Activated CD4-positive, alpha-beta T cell treated with anti-CD3 and anti-CD28 coated beads for 36 hours (primary cell): ENCODE measurements at places on chromosomes 13 and 19.

DNA sequence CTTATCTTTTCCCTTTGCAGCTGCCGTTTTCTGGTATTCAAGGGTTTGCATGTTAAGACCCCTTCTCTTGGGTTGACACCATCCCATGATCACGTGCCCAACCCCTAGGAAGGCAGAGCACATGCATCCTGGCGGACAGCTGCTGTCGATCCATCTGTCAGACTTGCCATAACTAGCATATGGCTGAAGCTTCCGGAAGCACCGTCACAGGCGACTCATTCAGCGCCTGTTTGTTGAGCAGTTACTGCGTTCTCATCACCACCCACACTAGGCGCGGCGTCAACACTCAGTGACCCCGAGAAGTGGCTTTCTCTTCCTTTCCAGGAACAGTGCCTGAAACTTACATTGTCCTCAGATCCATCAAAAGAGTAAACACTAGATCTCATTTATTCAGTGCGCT lies 93.6 kb downstream of the SOX1 start:
- DNase-seq = no peak

DNA sequence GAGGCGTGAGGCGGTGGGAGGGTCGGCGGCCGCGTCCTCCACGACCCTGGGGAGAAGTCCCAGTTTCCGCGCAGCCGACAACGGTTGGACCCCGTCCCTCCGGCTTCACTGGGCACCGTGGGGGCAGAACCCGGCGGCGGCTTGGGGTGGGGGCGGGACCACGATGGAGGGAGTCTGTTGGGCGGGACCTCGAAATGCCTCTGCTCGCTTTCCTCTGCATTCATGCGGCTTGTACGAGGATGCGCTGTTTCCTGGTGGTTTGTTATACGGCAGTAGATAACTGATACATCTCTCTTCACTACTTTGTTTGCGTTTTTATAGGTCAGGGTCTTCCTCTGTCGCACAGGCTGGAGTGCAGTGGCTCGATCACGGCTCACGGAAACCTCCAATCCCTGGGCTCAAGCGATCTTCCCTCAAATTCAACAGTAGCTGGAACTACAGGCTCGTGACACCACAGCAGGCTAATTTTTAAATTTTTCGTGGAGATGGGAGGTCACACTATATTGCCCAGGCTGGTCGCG lies 24.6 kb upstream of the ZNF846 start:
- peak; percentile 83 for DNase-seq

GRCh38 chr19:44649578-44650145 lies 6.0 kb downstream of the PVR start:
- no peak for DNase-seq

DNA sequence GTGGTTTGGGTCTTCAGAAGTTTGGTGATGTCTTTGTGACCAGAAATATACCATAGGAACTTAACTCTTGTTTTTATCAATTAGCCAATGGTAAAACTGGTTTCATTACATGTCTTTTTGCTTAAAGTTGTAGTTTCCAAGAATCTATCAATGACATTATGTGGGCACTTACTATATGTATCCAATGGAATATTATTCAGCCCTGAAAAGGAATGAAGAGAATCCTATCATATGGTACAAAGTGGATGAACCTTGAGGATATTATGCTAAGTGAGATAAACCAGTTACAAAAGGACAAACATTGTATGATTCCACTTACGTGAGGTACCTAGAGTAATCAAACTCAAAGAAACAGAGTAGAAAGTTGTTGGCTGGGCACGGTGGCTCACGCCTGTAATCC lies 26.4 kb downstream of the RCBTB1 start:
- no peak for DNase-seq

DNA sequence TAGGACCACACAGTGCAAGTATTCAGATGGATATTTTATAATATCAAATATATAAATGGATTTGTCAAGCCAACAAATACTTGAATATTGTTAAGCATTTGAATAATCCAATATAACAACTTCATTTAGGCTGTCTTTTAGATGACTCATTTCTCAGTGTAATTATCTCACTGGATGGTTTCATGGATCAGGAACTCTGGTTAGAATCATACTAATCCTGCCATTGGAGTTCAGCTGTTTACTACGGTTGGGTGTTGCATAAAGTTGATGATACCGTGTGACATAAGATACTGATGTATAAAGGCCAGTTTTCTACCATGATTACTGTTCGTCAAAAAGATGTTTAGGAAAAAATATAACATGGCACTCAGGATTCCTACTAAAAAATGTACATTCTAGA lies 196.3 kb downstream of the TSHZ3 start:
- no peak for DNase-seq

DNA sequence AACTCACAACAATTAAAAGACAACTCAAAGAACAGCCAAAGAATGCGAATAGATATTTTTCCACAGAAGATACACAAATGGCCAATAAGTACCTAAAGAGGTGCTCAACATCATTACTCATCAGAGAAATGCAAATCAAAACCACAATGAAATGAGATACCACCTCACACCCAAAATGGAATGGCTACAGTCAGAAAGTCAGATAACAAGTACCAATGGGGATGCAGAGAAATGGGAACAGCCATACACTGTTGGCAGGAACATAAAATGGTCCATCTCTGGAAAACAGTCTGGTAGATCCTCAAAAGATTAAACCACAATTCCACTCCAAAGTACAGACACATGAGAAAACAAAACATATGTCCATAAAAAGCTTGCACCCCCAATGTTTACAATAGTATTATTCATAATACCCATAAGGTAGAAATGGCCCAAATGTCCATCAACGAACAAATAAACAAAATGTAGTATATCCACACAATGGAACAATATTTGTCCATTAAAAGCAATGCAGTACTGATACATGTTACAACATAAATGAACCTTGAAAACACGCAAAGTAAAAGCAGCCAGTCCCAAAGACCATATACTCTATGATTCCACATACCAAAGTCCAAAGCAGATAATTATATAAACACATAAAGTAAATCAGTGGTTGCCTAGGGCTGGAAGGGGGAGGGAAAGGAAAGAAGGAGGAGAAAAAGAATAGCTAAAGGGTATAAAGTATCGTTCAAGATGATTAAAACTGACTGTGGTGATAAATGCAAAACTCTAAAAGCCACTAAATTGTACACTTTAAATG lies 19.6 kb downstream of the USP12 start:
- DNase-seq = no peak

- DNase-seq = peak; percentile 90
These were observed 42.0 kb upstream of the NFIC start for GRCh38 chr19:3324405-3324856.

DNA sequence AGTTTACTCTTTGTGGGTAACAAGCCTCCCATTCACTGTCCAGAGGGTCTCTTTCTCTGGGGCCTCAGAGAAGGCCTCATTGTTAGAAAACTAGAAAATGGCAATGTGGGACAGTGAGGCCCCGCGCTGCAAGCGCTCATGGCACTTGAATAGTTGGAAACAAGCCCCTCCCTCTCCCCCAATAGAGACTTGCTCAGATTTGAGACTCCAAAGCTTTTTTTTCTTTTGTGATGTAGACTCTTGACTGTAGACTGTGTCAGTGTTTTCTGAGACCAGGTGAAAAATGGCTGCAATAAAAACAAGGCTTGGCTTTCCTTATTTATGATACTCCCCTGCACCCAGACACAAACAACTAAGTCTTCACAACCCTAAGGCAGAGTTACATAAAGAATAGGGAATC lies 38.7 kb upstream of the UBL3 start:
- no peak for DNase-seq

GRCh38 chr13:73110814-73111213 lies 52.0 kb downstream of the KLF5 start:
- no peak for DNase-seq

DNA sequence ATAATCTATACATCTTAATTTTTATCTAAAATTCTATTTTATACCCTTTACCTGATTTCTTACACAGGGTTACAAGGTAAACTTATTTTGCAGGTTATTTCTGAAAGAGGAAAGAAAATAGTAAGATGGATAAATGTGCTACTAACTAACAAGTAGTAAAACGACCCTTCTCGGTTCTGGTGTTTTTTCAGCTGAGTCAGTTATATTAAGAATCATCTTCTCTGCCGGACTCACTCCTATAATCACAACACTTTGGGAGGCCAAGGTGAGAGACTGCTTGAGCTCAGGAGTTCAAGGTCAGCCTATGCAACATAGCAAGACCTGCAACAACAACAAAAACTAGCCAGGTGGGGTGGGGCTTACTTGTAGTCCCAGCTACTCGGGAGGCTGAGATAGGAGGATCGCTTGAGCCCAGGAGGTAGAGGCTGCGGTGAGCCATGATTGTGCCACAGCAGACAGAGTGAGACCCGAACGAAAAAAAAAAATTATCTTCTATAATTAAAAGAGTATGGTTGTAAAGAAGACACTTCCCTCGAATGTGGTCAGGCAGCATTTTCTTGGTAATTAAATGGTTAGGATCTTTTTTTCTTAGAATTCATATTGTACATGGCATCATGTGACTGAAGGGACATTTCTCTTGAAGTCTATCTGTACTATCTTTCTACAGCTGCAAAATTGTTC lies 27.9 kb upstream of the RCBTB2 start:
- DNase-seq = no peak

GRCh38 chr13:72757792-72758535 lies 23.7 kb downstream of the DIS3 start:
- DNase-seq = no peak

DNA sequence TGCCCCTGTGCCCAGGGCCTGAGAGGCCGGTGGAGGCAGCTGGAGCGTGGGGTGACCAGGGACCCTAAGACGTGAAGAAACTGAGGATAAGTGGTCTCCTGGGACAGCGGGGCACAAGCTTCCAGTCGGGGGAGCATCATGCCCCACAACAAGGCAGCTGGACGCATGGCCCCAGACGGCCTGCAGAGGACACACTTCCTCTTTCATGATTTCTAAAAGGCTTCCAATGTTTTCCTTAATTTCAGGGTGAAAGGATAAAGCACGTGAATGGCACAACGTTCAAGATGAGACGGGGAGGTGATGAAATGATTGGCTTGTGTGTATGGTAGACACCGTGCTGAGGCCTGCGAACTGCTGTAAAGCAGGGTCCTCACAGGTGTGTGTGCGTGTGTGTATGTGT lies 20.2 kb upstream of the MYDGF start:
- no peak for DNase-seq

DNA sequence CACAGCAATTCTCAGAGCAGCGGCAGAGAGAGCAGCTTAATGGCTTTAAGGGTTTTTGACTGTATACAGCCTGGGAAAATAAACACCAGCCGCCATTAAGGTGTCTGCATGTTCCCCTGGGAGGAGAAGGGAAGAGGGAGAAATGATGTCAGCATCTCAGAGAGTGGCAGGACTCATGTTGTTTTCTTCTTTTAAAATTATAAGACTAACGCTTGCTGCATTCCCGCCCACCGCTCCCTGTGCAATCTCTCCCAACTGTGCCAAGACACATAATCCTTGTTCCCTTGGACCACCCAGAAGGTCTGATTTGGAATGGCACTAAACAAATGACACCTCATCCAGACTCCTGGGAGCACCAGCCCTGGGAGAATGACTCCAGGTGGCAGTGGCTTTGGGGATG lies 27.7 kb upstream of the FAM216B start:
- DNase-seq = no peak

- DNase-seq = no peak
These were observed 533.7 kb downstream of the LIG4 start for GRCh38 chr13:107681600-107681999.

DNA sequence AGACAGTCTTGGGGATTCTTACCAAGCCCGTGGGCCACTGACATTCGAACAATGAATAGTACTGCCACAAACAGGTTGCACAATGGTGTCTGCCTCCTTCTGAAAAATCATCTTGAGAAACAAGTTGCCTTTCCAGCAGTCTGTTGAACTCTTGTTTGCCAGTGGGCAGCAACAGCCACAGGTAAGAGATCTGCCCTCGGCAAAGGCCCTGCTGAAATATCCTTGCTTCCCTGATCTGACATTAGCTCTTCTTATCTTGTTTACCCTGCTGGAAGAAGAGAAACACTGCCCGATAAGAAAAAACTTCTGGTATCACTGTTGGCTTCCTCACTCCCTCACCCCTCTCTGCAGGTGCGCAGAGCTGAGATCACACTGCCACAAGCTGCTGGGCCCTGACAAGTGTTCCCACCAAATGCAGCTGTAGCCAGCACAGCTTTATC lies 2.0 kb downstream of the DOCK9 start:
- DNase-seq = no peak

DNA sequence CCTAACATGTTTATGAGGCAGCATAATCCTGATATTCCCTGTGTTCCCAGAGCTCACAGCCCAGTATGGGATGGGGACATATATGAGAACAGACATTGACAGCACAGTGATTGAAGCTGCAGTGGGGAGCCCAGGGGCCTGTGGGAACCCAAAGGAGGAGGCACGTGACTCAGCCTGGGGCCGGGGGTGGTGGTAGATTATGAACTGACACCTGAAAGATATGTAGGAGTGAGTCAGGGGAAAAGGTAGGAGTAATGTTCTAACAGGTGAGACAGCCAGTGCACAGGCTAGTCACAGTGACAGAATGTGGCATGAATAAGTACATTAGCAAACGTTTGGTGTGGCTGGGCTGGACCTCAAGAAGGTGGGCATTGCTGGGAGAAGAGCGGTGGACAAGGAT lies 29.0 kb downstream of the CKM start:
- DNase-seq = peak; percentile 65

DNA sequence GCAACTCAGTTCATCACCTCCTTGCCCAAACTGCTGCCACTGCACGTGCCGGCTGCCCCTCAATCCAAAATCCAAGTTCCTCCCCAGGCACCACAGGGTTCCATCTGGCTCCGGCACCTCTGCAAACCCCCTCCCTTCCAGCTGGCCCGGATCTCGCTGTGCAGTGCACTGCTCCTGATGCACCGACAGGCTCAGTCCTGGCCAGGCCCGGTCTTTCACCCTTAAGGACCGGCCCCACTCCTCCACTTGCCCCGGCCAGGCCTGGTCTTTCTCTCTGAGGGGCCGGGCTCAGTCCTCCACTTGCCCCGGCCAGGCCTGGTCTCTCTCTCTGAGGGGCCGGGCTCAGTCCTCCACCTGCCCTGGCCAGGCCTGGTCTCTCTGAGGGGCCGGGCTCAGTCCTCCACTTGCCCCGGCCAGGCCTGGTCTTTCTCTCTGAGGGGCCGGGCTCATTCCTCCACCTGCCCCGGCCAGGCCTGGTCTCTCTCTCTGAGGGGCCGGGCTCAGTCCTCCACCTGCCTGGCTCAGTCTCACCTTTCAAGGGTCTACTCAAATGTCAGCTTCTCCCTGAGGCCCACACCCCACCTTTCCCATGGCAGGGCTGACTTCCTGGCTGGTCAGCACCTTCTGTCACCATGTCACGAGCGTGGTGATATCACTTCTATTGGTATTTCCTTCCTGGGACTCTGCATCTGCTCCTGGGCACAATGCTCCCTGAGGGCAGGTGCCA lies 6.9 kb downstream of the ZNF787 start:
- DNase-seq = no peak

- no peak for DNase-seq
These were observed 46.5 kb upstream of the RAP2A start for GRCh38 chr13:97387485-97387839.

DNA sequence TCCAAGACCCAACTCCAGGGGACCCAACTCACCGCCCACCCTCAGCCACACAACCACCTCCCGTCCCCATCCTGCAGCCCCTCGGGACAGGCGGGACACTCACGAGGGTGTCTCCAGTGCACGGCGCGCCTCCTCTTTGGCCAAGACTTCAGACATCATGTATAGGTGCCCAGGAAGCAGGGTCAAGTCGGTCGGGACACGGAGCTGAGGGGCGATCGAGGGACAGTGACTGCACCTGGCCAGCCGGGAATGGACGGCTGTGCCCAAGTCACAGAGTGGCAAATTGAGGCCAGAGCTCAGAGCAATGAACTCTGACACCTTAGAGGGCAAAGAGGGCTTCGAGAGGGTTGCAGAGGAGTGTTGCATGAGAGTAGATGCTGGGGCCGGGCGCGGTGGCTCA lies 8.8 kb downstream of the STAP2 start:
- DNase-seq = no peak

- DNase-seq = peak; percentile 71
These were observed 22.4 kb upstream of the ARHGEF18 start for GRCh38 chr19:7326105-7326877.
